ENCODE measurements at places on chromosomes 7 and 10.

GRCh38 chr10:60525716-60526585 is 136.3 kb upstream of the ANK3 start:
- no peak for DNase-seq

DNA sequence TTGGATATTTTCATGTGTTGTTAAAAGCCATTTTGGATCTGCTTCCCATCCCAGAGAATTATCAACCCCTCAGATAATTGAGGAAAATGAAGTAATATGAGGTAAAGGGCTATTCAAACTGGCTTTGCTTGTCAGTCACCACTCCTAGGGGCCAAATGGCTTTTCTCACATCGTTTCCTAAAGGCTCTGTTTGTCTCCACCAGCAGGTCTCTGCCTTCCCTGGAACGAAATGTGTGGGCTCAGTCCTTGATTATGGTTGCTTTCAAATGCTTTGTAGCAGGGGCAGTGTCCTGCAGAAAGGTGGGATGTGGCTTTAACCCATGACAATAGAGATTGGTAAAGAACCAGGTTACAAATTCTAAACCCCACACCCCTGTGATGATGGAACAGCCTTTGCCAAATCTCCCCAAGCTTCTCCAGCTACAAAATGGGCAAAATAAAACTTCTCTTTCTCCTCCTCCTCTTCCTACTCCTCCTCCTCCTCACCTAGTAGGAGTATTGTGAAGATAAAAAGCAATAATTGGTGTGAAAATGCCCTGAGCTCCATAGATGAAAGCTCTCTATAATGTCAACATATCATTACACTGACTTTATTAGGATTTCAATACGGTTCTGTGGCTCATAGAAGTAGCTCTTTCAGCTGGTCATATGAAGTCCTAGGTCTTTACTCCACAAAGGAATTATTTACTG is 127.6 kb downstream of the CHN2 start:
- no peak for DNase-seq

DNA sequence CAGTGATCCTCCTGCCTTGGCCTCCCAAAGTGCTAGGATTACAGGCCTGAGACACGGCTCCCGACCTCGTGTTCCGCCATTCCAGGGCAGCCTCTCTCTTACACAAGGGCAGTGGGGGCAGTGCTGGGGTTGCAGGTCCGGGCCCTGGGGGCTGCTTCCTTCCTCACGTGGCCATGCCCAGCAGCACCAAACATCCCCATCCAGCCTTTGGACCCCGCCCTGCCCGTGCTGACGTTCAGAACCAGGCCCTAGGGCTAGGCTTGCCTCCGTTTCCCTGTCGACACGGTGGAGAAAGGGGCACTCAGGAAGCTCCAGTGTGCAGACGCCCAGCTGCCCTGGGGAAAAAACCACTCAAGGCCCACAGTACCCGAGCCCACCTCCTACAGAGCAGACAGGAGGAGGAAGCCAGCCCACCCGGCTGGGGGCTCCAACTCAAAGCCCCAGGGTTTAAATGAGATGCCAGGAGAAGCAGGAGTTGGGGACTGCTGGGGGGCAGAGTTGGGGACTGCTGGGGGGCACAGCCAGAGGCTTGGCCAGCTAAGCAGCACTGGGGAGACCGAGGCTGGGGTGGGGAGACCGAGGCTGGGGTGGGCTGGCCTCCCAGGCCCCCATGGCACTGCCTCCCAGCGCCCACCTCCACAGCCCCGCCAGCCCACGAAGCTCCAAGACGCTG is 35.9 kb downstream of the ADAP1 start:
- DNase-seq = no peak

GRCh38 chr10:27717861-27718260 is 27.8 kb downstream of the MKX start:
- no peak for DNase-seq

GRCh38 chr10:119006451-119007210 is 22.9 kb upstream of the NANOS1 start:
- DNase-seq = no peak

- DNase-seq = no peak
Measured at GRCh38 chr7:88391247-88391646, 84.6 kb upstream of the STEAP4 start.

DNA sequence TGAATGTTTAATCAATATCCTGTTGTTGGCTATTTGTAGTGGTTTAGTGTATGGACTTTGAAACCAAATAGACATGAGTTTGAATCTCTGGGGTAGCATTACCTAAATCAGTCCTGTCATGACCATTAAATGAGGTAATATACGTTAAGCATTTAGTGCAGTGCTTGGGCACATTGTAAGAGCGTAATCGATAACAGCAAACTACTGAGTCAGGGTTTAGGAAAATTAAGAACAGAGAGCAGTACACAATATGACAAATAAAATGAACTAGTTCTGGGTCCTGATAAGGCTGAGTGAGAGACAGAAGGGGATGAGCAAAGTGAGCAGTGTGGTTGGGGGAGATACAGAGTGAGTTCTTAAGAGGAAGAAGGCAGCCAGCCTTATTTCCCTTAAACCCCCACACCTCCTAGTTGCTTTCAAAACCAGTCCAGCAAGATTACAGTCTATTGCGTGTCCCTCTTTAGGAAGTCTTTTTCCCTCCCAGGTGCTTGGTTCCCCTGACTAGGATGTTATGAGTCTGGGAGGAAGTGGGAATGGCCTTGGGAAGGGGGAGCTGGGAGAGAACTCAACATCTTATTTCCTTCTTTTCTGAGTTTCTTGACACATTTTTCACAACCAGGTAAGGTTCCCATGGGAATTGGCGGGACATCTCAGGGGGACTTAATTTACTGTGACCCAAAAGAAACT is 171.0 kb downstream of the SND1 start:
- no peak for DNase-seq

DNA sequence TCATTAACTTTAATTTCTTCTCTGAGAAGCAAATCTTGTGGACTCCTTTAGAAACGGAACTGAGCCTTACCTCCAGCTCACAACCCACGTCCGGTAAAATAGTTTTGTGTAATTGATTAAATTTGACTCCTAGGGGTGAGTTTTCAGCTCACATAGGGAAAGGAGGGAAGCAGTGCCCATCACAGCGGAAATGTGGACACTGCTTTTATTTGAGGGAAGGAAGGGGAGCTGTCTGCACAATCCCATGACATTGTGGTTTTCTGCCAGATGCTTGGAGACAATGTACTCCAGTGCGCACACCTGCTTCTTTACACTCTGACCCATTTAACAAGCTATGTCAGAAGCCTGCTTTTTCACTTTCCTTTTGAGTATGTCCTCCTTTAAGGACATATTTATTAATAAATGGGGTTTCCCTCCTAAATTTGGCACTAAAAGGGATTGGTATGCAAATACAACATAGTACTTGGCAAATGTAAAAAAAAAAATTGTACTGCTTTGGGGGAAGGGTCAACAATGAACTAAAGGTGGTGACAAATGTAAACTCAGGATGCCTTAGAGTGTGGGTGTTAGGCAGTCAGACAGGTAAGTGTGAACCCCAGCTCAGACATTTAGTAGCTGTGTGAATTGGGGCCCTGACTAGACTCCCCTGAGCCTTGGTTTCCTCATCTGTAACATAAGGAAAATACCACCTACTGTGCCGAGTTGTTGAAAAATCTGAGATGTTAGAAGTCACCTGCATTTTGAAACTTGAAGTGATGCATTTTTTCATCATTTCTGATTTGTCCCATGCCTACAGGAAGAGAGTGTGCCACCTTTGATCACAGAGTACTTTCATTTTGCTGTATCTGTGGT is 90.2 kb upstream of the KLF6 start:
- DNase-seq = no peak

GRCh38 chr7:47611045-47611511 is 29.2 kb upstream of the TNS3 start:
- no peak for DNase-seq

DNA sequence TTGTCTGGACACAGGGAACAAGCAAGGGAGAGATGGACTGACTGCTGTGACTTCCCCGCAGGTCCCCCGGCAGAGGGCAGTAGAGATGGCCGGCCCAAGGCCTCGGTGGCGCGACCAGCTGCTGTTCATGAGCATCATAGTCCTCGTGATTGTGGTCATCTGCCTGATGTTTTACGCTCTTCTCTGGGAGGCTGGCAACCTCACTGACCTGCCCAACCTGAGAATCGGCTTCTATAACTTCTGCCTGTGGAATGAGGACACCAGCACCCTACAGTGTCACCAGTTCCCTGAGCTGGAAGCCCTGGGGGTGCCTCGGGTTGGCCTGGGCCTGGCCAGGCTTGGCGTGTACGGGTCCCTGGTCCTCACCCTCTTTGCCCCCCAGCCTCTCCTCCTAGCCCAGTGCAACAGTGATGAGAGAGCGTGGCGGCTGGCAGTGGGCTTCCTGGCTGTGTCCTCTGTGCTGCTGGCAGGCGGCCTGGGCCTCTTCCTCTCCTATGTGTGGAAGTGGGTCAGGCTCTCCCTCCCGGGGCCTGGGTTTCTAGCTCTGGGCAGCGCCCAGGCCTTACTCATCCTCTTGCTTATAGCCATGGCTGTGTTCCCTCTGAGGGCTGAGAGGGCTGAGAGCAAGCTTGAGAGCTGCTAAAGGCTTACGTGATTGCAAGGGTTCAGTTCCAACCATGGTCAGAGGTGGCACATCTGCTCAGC is 6.0 kb downstream of the CYREN start:
- DNase-seq = no peak

GRCh38 chr10:91909117-91909677 is at the start of gene FGFBP3:
Gene FGFBP3 (minus strand): TSS chr10:91909486. CDS start chr10:91908969, 517 bp downstream.
- DNase-seq = no peak
